ENCODE measurements at places on chromosomes 3 and 15.
A peak's percentile ranks its signal among the peaks of the same experiment; 100 is the strongest.

DNA sequence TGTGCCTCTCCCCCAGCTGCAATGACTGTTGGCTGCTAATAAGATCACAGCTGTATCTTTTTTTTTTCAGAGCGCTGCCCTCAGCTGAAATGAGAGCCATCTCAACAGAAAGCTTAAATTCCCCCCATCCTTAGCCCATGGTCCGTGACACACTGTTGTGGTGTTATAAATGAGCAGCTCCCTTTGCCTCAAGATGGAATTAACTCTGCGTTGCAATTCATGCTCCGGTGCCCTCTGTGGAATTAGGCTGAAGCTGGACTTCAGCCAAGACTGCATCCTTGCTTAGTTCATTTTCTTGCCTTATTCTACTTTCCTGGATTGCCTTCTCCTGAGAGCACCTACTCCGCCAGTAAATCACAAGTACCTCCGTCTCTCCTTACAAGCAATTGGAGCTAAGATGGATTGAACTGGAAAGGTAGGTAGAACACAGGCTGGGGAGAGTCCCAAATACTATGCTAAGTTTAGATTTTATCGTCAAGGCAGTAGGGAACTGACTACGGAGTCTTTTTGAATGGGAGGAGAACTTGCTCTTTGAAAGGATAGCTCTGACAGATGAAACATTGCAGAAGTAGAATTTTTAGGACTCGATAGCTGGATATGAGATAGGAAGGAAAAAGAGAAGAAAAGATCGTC lies 39.0 kb upstream of the THRB start:
- DNase-seq = no peak

DNA sequence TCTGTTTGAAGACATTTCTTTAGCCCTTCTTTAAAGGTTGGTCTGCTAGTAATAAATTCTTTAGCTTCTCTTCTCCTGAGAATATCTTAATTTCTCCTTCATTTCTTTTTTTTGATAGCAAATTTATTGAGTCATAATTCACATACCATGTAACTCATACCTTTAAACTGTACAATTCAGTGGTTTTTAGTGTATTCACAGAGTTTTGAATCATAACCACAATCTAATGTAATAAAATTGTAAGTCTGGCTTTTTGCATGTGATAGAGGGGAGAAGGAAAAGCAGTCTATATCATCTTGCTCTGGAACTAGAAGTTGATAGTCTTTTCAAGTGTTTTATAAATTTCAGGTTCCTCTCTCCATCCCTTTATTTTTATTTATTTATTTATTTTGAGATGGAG lies 81.3 kb downstream of the APBA2 start:
- DNase-seq = no peak

DNA sequence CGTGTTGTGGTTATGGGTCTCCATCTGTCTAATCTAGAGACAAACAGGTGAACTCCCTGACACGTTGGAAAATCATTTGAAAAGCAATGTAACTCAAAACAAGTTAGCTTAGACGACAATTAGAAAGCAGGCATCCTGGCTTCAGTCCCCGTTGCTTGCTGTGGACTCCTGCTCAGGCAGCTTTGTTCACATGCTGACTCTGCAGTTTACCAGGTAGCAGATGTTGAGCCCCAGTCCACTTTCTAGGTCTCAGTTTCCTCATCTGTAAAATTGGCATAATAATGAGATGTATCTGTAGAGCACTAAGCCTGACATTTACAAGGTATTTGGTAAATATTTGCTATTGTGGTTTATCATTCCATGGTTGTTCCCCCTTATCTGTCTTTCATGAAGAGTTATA lies 327.2 kb upstream of the CHRM5 start:
- DNase-seq = no peak

GRCh38 chr3:180829409-180830405 lies 82.8 kb upstream of the FXR1 start:
- no peak for DNase-seq

DNA sequence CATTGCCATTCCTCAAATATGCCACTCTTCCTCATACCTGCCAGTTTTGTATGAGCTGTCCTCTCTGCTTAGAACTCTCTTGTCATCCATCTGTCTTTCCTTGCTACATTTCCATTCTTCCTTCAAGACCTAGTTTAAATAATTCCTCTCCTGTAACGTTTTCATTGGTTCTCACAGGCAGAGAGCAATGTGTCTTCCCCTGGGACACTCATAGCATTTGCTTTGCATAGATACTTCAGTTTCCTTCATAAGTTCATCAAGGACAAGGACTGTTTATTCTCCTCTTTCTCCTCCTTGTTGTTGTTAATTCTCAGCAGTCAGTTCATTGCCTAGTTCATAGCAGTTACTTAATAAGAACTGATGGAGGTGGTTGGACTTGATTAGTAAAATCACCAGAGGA lies 10.5 kb downstream of the NR2C2 start:
- DNase-seq = no peak

- no peak for DNase-seq
These were observed 122.0 kb downstream of the SLC25A26 start for GRCh38 chr3:66342717-66343356.

GRCh38 chr15:31215490-31216214 lies 111.0 kb upstream of the KLF13 start:
- DNase-seq = peak; percentile 54

GRCh38 chr3:76859596-76859995 lies 180.3 kb upstream of the ROBO2 start:
- no peak for DNase-seq

GRCh38 chr3:12135029-12135657 lies 23.6 kb downstream of the TIMP4 start:
- DNase-seq = peak; percentile 75

DNA sequence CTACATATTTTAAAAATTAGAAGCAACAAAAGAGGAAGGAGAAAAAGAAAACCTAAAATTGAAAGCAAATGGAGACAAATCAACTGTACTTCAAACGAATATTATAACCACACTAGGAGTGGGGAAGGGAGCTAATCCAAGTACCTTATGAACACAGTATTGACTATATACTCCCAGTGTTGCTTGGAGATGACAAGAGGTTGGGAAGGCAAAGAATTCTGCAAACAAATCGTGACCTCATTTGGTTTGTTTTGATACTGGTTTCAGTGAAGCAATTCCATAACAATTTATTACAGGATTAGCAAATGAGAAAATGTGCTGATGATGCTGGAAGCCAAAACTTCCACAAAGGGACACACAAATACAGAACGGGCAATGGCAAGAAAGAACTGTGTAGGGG lies 268.1 kb downstream of the ULK4 start:
- DNase-seq = no peak

GRCh38 chr3:195129072-195129643 lies 141.8 kb downstream of the XXYLT1 start:
- no peak for DNase-seq

DNA sequence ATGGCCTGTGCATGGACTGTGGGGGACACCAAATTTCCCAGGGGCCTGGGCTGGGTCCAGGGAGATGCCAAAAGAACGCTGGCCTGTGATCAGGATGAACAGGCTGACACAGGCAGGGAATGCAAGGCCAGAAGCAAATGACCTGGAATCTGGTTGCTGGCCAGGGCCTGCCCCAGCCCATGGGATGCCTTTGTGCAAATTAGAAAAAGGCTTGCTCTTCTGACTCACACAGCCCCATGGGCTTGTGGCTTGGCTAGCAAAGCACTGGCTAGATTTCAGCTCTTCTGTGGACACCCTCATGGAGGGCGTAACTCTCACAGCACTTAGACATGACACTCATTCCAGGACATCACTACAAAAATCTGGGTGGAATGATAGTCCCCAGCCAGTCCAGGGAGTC lies 356.0 kb downstream of the SHQ1 start:
- DNase-seq = no peak

DNA sequence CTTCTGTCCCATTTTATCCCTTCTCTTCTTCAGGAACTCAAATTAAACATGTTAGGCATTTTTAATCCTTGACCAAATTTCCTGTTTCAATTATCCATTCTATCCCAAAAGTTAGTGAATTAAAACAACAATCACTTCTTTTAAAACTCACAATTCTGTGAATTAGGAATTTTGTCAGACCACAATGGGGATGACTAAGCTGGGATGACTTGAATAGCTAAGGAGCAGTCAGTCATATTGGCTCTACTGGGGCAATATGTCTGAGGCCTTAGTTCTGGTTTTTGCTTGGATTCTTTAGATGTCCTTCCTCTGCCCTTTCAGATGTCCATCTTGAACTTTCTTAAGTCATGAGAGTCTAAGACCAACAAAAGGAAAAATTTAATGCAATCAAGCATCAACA lies 178.2 kb upstream of the TGFBR2 start:
- no peak for DNase-seq

DNA sequence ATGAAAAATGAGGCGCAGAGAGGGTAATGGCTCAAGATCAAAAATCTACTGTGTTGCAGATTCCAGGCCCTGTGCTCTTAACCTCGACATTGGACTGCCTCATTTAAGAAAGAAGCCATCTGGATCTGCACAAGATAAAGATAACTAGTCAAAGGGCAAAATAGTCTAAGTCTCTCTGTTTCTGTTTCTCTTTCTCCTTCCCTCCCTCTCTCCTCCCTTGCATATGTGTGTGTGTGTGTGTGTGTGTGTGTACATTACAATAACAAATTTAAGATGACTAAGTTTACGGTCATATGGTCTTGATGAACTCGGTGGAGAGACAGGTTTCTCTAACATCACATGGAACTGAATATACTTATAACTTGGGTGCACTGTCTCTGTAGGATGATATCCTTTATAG lies 69.2 kb downstream of the MEIS2 start:
- no peak for DNase-seq

DNA sequence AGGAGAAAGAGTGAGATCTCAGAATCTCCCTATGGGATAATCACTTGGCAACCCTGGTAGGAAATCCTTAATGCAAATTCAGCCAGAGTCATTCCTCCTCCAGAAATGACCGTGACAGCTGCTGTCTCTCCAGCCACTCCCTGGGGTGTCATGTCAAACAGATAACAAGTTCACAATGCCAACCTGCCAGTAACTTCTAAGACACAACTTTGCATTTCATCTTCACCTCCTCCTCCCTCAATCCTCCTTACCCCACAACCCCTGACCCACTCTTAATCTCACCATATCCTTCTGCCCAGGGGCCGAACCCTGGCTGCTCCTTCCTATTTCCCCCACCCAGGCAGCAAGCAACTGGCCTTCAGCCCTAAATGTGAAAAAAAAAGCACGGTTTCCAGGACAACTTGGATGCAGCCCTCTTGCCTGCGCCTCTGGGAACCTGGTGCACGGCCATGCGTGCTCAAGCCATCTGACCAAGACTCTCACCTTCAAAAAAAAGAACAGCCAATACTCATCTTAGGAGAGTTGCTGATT lies 166.0 kb downstream of the NTRK3 start:
- DNase-seq = no peak

- DNase-seq = no peak
These were observed 325.8 kb upstream of the NAALADL2 start for GRCh38 chr3:174533286-174533685.

DNA sequence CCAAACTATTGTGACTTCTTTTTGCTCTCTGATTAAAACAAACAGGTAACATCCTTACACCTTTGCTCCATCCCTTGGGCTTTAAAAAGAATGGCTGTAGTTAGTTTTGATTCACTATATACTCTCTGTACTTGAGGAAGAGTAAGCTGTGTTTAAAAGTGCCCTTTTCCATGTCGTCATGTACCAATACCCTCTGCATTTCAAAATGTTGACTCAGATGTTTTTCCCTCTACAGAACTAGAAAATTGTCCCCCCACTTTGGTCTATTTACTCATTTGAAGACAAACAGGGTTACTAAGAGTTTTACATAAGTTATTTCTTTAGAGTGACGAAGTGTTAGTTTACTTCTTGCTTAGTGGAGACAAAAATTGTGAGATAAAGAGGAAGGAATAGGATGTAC lies 62.7 kb downstream of the TASOR start:
- no peak for DNase-seq

- DNase-seq = no peak
These were observed 78.4 kb upstream of the TRIM42 start for GRCh38 chr3:140599496-140599895.

DNA sequence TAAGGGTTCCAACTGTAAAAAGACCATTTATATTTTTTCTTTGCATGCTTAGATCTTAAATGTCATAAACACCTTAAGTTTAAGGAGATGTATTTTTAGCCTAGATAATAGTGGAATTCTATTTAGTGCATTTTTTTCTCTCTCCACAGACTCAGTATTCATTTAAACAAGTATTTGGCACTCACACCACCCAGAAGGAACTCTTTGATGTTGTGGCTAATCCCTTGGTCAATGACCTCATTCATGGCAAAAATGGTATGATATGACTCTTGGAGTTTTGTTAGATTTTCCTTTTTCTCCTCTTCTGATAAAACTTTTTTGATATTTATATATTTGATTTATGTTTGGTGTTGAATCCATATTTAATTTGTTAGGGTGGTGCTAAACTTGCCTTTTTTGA lies 7.3 kb downstream of the KIF23 start:
- DNase-seq = no peak

GRCh38 chr3:32438596-32439344 lies 47.1 kb downstream of the CMTM7 start:
- DNase-seq = no peak

DNA sequence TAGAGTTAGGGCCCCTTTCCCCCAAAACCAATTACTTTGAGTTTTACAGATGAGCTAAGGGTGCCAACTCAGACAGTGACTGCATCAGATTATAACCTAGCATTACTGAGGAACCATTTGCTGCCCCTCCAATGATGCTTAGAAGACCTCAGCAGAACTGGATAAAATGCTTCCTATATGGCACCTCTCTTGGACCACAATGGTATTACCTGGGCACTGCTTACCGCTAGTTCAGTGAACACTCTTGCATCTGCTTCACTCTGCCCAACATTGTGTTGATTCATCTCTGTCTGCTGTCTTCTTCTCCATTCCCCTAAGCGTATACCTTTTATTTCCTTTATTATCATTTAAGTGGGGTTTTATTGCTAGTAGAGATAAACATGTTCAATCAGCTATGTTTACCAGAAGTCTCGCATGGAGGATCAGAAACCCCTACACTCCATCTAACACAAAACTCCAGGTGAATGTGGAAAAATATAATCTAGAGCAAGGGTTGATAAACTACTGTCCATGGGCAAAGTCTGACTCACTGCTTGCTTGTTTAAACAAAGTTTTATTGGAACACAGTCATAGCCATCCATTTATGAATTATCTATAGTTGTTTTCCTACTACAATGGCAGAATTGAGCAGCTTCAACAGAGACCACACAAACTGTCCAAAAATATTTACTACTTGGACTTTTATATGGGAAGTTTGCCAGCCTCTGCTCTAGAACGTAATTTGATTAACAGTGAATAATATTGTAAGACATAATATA lies 100.2 kb upstream of the PTX3 start:
- no peak for DNase-seq
